Nephron progenitor cell (in vitro differentiated cells): ENCODE measurements at places on chromosomes 5 and 9.

DNA sequence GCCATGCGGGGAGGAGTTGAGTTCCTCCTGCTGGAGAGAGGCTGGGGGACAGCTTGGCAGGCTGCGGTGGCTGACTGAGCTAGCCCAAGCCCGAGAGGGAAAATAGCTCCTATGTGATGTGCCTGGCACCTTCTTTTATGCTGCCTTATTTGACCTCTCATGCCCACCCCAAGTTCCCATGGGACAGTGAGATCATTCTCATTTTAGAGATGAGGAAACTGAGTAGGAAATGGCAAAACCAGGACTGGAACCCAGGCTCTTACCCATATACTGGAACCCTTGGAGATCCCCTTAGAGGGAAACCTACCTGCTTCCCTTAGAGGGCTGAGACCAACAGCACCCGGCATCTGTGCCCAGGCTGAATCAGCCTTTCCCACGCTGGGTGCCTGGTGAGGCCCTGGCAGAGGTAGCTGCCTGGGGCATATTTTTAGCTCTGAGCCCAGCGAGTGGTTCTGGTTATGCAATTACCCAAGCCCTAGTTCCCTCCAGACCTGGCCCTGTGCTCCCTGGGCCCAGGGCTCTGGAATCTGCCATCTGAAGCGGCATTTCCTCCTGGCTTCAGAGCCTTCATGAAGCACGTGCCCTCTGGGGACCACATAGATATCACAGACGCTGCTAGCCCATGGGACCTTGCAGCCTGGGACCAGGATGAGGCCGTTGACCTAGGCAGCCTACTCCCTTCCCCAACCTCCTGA lies 23.6 kb downstream of the COL27A1 start:
- H3K36me3 ChIP-seq, result peaks cover 4% of the 10 kb centered on the region
- no peak overlapping the region for H3K4me3 ChIP-seq
- H3K4me1 ChIP-seq, result peaks cover 53% of the 10 kb centered on the region
- no peak overlapping the region for H3K27ac ChIP-seq

DNA sequence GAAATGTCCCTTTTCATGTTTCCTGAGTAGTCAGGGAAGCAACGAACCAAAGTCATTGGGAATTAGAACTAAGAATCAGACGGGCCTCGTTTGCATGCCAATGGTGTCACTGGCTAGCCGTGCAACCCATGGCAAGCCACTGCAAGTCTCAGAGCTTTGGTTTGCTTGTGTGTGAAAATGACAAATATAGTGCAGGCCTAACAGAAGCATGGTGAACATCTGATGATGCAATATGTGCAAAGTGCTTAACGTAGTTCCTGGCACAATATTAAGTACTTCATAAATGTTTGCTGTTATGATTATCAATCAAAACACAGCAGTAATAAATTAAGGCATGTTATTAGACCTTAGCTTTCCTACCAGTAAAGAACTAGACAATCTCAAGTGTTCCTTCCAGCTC lies 118.0 kb upstream of the TRIM32 start:
- no peaks in the 10 kb centered on the region for H3K36me3 ChIP-seq
- no peak overlapping the region for H3K4me3 ChIP-seq
- H3K27ac ChIP-seq, result no peak overlapping the region
- H3K27me3 ChIP-seq, result peaks cover 2% of the 10 kb centered on the region
- H3K4me1 ChIP-seq, result no peaks in the 10 kb centered on the region

DNA sequence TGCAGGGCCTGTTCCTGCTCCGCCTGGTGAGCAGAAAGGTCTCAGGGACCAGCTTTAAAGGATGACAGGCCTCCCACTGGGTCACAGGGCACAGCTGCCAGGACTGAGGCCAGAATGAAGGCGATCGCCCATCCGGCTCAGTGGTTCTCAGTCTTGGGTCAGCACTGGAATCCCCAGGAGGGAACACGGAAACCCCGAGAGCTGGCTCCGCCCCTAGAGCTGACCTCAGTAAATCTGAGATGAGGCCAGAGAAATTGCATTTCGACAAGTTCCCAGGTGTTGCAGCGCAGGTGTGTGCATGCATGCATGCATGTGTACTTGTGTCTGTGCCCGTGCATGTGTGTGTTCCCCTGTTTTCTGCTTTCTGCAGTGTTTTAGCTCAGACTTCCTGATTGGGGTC lies 47.2 kb upstream of the KCNMB1 start:
- H3K27ac ChIP-seq, result no peak overlapping the region
- H3K27me3 ChIP-seq, result peaks cover 8% of the 10 kb centered on the region
- no peaks in the 10 kb centered on the region for H3K36me3 ChIP-seq
- peaks cover 56% of the 10 kb centered on the region for H3K4me1 ChIP-seq
- H3K4me3 ChIP-seq, result no peak overlapping the region

- peaks cover 3% of the 10 kb centered on the region for H3K27me3 ChIP-seq
- no peak overlapping the region for H3K27ac ChIP-seq
- no peaks in the 10 kb centered on the region for H3K4me1 ChIP-seq
- no peaks in the 10 kb centered on the region for H3K36me3 ChIP-seq
- no peak overlapping the region for H3K4me3 ChIP-seq
- DNase-seq, result no peak
These were observed 186.8 kb upstream of the NFIB start for GRCh38 chr9:14500705-14501104.
